ENCODE measurements at places on chromosomes 11 and 22. TPM values are rescaled to one million over a fixed set of nuclear protein-coding genes. Genes with fewer than 3 reads are reported as not detected.
A peak's percentile ranks its signal among the peaks of the same experiment; 100 is the strongest.

GRCh38 chr11:12695221-12695794 is 21.1 kb downstream of the TEAD1 start:
- DNase-seq: no peak

- DNase-seq: peak; percentile 66
Observed at GRCh38 chr11:116078101-116078591, 573.9 kb upstream of the CADM1 start.

The ANO3 gene
- total RNA-seq: 2.0 TPM

DNA sequence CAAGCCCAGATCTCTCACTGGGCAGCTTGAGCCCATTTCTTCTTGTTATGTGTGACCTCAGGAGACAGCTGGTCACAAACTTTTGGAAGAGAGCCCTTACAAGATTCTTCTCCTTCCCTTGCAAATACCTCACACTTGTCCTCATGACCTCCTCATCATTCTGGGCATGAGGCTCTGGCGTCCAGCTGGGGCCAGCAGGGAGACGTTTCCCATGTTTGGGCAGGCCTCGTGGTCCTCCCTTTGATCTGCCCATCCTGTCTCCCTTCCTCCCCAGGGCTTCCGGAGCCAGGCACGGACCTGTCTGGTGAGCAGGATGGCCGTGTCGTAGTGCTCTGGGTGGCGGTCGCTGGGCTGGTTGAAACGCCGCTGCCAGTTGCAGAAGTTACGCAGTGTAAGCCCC is 9.7 kb downstream of the ADAMTS8 start:
- DNase-seq: no peak

The TXNRD2 gene
- total RNA-seq: 25.8 TPM

The RIBC2 gene
- total RNA-seq: 3.9 TPM

The PIWIL4 gene
- total RNA-seq: 0.16 TPM

The MMP27 gene
- total RNA-seq: not detected

DNA sequence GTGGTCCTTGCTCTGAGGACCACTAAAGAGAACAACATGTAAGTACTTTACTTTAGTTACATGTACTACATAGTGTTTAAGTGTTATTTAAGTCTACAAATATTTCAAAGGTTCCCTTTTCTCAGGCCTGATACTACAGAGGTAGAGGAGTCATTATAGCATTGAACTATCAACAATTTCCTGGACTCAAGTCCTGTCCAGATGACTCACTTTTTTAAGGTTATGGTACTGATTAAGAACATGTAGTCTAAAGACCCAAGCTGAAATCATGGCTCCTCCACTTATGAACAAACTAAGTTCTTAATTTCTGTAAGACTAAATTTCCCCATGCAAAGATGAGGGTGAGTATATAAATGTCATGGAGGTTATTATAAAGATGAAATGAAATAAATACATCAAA is 74.7 kb downstream of the NARS2 start:
- no peak for DNase-seq

- DNase-seq: no peak
Observed at GRCh38 chr22:19244600-19245352, 46.7 kb downstream of the CLTCL1 start.

The VPS37C gene
- total RNA-seq: 17.4 TPM

GRCh38 chr11:117314840-117315239 is 1.2 kb downstream of the BACE1 start:
- DNase-seq: no peak

GRCh38 chr11:45919806-45920530 is 2.3 kb upstream of the PEX16 start:
- DNase-seq: no peak

- no peak for DNase-seq
Observed at GRCh38 chr11:117009905-117010605, 88.2 kb downstream of the SIK3 start.

- no peak for DNase-seq
Observed at GRCh38 chr11:20002312-20003216, 157.7 kb downstream of the DBX1 start.

GRCh38 chr11:69852056-69852455 is 32.8 kb upstream of the FGF3 start:
- DNase-seq: no peak

GRCh38 chr11:126862664-126863243 is 137.8 kb downstream of the KIRREL3 start:
- DNase-seq: no peak

DNA sequence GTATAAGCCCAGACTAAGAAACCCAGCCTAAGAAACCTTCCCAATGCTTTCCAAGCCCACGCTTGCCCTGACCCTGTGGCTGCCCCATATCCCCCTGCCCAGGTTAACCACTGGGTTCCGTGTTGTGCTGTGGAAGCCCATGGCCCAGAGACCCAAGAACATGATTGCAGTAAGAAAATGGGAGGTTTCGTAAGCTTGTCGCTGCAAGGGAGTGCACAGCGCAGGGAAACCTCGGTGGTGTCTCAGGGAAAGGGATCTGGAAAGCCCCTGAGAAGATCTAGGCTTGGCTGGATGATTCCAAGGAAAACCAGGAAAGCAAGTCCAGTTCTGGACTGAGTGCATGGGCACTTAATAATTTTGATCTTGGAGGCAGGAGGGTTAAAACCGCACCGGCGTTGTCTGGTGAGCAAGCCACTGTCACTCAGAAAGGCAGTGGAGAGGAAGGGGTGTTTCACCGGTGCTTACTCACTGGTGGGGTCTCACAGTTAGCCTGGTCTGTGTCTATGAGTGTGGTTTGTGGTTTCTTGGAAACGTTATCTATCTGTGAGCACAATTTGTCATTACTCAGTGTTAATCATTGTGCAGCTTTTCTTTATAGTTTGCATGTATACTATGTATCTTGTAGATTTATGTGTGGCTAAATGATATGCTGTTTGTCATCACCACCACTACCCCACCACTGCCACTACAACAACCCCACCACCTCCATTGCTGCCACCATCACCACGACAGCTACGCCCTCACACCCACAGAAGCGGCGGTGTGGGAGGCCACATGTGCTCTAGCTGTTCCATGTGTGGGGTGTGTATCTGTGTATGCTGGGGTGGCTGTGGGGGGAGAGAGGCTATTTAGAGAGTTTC is 53.3 kb upstream of the PRDM11 start:
- no peak for DNase-seq

GRCh38 chr11:3867209-3868091 is 12.0 kb downstream of the STIM1 start:
- DNase-seq: no peak

The FDXACB1 gene
- total RNA-seq: 2.0 TPM

The CARD18 gene
- total RNA-seq: not detected

GRCh38 chr22:25357132-25357455 is 137.7 kb downstream of the CRYBB2 start:
- no peak for DNase-seq

The FANCF gene
- total RNA-seq: 20.7 TPM

GRCh38 chr11:62918531-62918930 is 2.6 kb downstream of the CHRM1 start:
- DNase-seq: no peak

Measured in SK-MEL-5 (cell line).